ENCODE measurements at places on chromosomes 1 and 21.

DNA sequence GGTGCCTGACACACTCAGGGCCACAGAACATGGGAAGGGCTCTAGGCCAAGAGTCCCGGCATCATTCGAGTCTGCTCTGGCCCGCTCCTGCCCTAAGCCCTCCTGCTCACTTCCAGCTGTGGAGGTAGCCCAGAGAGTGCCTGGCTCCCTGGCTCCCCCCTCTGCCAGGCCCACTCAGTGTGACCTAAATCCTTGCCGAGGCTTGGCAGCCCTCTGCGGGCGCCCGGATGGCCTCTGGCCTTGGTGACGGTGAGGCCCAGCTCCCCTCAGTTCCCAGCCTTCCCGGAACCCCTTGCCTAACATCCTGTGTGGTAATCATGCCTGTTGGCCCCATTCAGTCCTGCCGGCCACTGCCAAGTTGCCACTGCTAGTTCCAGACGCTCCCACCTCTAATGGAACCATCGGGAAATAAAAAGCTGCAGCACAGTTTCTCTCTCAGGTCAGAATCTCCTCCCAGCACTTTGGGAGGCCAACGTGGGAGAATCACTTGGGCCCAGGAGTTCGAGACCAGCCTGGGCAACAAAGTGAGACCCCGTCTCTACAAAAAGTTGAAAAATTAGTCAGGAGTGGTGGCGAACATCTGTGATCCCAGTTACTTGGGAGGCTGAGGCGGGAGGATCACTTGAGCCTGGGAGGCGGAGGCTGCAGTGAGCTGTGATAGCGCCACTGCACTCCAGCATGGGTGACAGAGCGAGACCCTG lies 1.2 kb upstream of the H6PD start:
- no peak for DNase-seq

GRCh38 chr21:42307106-42307505 lies 8.1 kb downstream of the TFF3 start:
- no peak for DNase-seq

- DNase-seq: no peak
Measured at GRCh38 chr1:222979561-222979960, 163.5 kb downstream of the TLR5 start.

DNA sequence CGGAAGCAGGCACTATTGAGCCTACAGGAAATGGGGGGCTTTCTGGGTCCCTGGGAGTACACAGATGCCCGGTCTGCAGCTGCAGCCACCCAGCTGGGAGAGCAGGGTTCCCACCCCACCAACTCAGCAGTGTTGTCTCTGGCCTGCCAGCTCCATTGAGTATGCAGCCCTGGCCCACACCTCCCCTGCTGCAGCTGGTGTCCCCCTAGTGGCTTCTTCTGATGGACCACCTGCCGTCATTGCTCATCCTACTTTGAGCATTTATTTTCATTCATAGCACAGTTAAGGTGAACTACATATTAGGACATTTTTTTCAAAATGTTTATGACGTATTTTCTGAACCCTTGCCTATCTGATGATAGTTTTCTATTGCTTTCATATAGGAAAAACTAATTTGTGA lies 189.8 kb upstream of the LYPLAL1 start:
- DNase-seq: no peak

DNA sequence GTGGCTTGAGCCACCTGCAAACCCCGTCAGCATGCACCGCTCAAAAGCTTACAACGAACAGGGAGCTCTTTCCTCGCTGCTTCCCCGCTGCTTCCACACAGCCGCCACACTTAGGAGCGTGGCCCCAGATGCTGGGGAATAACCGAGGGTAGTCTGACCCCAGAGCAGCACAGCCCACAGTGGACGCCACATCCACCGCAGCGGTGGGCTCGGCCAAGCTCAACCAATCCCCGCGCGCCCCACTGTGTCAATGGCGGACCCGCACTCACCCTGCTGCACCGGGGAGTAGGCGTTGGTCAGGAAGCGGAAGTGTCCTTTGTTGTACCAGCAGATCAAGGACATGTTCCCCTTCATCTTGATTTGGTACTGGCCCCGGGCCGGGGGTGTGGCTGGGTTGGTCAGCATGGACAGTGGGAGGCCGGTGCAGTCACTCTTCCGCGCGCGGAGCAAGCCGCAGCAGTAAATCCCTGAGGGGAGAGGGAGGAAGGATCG lies 93.5 kb downstream of the PGBD5 start:
- DNase-seq: no peak

- no peak for DNase-seq
Measured at GRCh38 chr1:223720971-223721591, 8.7 kb downstream of the CAPN2 start.
